Activated T-cell treated with anti-CD3 and anti-CD28 coated beads, Interleukin-2, amount 50 U/mL, for 4 hours (primary cell): ENCODE measurements at places on chromosomes 4 and X.

DNA sequence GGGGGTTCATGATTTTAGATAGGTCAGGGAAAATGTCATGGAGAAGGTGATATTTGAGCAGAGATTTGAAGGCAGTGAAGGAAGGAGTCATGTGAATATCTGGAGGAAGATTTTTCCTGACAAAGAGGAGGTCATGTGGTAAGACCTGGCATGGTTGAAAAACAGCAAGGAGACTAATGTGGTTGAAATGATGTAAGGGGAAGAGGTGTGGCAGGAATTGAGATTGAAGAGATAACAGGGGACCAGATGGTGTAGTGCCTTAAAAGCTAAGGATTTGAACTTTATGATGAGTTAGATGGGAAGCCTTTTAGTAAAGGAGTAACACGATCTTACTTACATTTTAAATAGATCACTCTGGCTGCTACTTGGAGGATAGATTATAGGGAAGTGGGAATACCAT lies 210.9 kb downstream of the RTL9 start:
- no peak for DNase-seq

- DNase-seq = no peak
These were observed 24.8 kb downstream of the NELFA start for GRCh38 chr4:1983846-1984405.

GRCh38 chrX:130728208-130728607 lies 174.8 kb downstream of the ENOX2 start:
- DNase-seq = no peak

GRCh38 chr4:85147481-85148076 lies 181.1 kb upstream of the WDFY3 start:
- DNase-seq = no peak

DNA sequence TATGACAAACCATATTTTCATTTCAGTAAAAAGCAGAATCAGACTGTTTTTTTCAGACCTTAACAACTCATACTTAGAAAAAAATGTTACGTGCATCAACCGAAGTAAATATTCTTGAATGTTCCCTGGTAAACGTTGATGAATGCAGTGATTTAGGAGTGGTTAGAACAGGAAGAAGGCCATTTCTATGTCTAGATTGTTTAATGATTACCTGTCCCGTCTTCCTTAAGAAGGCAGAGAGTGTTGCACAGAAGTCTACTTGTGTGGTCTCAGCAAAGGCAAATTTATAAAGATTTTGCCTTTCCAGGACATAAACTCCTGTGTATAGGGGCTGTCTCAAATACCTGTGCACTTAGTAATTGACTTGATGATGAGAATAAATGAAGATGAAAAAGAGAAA lies 134.5 kb downstream of the MGST2 start:
- DNase-seq = no peak

GRCh38 chr4:12943069-12943468 lies 541.1 kb downstream of the RAB28 start:
- no peak for DNase-seq

GRCh38 chrX:22686138-22686541 lies 313.6 kb upstream of the DDX53 start:
- DNase-seq = no peak

DNA sequence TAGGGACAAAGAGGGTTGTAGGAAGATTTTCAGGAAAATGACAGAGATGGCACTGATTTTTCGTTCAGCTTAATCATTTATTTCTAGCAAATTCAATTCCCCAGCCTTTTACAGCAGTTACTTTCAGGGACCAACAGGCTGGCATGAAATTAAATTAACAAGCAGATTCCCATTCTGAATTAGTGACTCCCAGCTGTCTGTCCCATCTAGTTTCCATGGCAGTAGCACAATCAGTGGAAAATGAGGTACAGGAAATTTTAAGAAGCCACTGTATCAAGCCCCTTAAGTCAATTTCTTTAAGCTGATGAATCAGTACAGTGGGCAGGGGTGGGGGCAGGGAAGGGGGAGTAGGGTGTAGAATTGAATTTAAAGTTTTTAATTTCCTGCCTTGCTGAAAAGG lies 121.1 kb upstream of the TEX13C start:
- no peak for DNase-seq

DNA sequence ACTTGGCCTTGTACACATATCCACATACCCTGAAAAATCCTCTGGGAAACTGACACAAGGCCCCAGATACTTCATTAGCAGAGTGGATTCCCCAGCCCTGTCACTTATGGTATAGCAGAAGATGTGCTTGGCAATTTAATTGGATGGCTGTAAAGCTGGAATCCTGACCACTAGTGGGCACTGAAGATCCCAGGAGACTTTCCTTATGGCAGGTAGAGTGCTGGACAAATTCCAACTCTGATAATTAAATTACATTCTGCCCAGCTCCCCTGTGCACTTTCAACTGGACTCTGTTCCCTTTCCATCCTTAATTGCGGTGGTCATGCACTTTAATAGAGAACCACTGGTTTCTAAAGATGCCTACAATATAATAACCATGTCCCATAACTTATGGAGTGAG lies 119.8 kb downstream of the DCK start:
- no peak for DNase-seq

DNA sequence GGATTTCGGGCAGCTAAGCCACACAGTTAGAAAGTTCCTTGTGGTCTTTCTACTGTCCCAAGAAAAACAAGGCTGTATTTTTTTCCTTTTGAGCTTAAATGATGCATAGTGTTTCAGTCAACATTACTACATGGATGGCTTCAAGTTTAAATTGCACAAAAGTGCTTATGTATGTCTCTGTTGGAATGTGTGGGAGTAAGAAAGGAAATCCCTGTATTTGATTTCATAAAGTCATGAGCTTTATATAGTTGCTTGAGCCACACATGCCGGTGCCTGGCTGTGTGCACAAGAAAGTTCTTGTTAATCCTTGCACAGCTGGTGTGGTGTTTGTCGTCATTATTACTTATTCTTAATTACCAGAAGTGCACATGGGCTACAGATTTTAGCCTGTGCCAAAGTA lies 262.2 kb downstream of the ARHGAP10 start:
- no peak for DNase-seq

GRCh38 chr4:100504086-100504874 lies 13.5 kb downstream of the EMCN start:
- DNase-seq = no peak
